ENCODE measurements at places on chromosomes 6 and 20. TPM values are rescaled to one million over a fixed set of nuclear protein-coding genes. Genes with fewer than 3 reads are reported as not detected.

DNA sequence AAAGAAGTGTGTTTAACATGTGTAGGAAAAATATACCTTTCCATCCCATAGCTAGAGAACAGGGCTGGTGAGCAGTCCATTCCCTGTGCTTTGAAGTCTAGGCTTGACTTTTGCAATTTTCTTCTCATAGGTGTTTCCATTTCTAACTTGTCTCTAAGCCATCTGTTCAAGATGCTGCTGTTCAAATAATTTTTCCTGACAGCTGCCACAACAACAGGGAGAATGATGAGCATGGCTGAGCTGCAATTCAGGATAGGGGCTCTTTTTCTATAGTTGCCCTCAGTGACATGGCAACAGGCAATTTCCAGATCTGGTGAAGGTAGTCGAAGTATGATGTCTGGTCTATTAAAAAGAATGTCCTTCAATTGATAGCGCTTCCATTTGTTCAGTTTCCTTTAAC is 103.0 kb upstream of the HS3ST5 start:
- DNase-seq, result no peak

GRCh38 chr20:43492101-43492500 is 15.4 kb upstream of the L3MBTL1 start:
- no peak for DNase-seq

Gene BTBD9
- total RNA-seq, result 32.5 TPM

DNA sequence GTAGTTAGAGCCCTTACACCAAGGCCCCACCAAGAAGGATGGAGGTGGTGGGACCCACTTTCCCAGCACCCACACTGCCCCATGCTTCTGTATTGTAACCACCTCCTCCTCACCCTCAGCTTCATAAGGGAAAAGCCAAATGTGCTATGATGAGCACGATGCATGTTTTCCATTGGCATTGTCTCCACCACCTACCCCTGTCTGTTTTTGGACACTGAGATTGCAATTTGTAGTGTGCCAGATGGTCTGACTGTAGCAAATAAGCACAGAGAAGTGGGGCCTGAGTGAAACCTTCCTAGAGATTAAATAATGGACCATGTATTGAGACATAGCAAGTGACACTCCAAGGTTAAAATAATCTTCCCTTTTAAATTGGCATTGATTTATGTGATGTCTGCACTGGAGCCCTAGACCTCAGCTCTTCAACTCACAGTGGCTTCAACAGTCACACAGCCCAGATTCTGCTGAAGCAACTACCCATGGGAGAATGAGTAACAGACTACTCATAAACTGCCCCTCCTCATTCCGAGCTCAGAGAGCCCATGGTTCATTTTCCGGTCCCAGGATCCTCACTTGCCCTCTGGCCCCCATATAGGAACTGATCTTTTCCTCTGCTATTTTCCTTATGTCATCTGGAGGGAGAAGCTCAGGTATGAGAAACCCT is 177.9 kb downstream of the COL9A1 start:
- DNase-seq, result no peak

DNA sequence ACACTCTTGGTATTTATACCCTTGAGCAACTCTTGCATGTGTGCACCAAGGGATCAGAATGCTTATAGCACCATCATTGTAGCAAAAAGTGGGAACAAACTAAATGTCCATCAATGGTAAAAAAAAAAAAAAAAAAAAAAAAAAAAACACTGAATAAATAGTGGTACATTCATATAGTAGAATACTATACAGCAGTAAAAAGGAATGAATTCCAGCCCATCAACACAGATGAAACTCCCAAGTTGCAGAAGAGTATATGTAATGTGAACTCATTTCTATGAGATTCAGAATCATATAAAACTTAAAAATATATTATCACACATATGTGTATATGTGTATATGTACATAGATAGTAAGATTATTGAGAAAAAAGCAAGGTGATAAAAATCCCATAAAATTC is 291.6 kb downstream of the CLIC5 start:
- no peak for DNase-seq

DNA sequence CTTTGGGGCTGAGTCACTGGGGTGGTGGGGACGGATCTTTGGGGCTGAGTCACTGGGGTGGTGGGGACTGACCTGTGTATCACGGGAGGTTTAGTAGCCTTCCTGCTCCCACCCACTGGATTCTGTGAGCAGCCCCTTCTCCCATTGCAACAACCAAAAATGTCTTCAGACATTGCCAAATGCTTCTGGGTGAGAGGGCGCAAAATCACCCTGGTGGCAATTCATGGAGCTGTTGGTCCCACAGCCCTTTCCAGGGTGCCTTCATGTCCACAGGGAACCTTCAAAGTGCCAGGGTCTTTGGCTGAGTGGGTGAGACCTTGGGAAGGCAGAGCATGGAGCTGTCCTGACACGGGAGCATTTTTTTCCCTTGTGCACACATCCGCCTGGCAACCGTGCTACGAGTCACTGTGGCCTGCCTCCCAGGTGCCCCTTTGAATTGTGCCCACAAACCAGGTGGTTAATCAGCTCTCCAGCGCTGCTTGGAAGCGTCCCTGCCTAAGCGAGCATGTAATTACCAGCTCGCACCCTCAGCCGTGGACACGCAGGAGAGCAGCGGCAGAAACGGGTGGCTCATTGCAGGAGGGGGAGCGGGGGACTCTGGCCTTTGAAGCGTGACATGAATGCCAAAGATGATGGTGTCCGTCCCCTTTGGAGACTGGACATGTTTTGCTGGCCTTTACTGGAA is 27.4 kb upstream of the APCDD1L start:
- DNase-seq, result no peak

GRCh38 chr6:44561060-44561623 is 173.6 kb downstream of the CDC5L start:
- DNase-seq, result no peak

DNA sequence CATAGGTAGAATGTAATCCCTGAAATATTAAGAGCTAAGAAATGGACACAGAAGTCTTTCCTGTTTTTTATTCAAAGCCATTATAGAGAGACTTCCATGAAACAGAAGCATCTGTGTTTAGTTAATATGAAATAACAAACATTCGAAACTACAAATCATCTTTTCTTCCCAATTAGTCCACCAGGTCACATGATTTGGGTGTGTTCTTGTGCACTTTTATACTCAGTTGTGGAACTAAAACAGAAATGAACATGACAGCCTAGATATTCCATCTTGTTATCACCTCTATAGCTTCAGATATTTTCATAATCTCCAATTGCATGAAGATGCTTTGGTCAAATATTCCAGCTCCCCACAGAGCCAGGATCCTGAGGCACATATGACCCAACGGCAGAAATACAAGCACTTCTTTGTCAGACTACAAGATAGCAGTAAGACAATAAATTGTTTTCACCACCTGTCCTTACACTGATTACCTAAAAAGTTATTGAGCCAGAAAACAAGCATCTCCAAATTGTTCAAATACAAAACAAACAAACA is 116.8 kb upstream of the BEND6 start:
- DNase-seq, result no peak

Gene GCNT2
- 9.7 TPM for total RNA-seq

Gene HTR1B
- total RNA-seq, result 0.58 TPM

- no peak for DNase-seq
These were observed 97.2 kb upstream of the SIRPG start for GRCh38 chr20:1754749-1755148.

DNA sequence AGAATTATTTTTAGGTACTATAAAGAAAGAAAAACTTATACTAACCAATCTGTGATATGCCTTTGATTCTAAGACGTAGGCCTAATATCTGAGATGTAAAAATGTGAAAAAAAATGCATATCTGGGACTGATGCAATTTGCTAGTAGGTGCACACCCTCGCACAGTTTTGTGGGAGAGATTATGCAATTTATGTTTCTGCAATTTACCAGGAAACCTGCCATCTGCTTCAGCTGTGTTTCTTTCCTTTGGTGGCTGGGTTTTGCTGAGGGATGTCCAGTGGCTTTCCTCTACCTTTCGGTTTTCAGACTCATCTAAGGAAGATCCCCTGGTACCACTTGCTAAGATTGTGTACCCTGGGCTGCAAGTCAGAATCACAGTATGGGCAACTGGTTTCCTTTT is 186.9 kb downstream of the ZFP64 start:
- DNase-seq, result no peak

Gene CALHM6
- total RNA-seq, result 4.8 TPM

GRCh38 chr6:151803743-151804142 is 3.7 kb upstream of the ESR1 start:
- DNase-seq, result no peak

GRCh38 chr6:130559166-130559565 is 193.3 kb downstream of the TMEM200A start:
- no peak for DNase-seq

Gene PDE7B
- 5.7 TPM for total RNA-seq

Gene XKR7
- not detected for total RNA-seq

GRCh38 chr6:35038076-35038475 is 103.1 kb downstream of the TCP11 start:
- DNase-seq, result no peak

DNA sequence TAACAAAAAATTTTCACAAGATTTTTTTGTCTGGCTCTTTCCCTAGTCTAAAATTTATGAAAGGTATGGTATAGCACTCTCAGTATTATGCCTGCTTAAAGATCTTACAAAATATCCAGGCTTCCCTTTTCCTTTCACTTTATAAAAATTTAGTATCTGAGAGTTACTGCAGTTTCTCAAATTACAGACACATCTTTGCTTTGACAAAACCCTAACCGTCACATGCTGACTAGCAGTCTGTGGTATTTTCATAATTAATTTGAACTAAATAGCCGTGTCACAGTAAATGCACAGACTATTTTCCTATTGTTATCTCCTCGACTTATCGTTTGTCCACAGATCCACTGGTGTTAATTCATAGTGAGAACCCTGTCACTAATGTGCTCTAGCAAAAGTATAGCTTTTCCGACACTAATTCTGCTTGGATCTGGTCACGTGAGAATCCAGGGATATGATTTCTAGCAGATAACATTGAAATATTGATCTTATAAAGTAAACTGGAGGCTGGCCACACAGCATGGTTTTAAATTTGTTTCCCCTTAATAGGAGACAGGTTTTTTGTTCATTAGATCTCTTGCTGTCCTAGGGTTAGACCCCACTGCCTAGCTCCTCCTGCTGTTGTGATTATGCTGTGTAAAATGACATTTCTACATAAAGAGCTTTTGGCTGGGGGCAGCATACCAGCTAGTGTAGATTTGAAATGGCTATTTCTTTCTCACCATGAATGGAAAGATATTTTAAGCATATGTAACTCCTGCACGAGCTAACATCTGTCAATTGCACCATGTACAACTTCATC is 340.6 kb upstream of the SASH1 start:
- DNase-seq, result no peak

Gene SLC22A16
- total RNA-seq, result not detected

Gene TRIM15
- total RNA-seq, result 19.6 TPM

Gene BHLHE23
- total RNA-seq, result not detected

Data from mucosa of gallbladder (tissue), 1 donor.